Stimulated activated CD4-positive, alpha-beta T cell treated with anti-CD3 and anti-CD28 coated beads, TNF-alpha, amount 100 ng/mL, for 4 hours (primary cell): ENCODE measurements at places on chromosomes 5 and 9.

DNA sequence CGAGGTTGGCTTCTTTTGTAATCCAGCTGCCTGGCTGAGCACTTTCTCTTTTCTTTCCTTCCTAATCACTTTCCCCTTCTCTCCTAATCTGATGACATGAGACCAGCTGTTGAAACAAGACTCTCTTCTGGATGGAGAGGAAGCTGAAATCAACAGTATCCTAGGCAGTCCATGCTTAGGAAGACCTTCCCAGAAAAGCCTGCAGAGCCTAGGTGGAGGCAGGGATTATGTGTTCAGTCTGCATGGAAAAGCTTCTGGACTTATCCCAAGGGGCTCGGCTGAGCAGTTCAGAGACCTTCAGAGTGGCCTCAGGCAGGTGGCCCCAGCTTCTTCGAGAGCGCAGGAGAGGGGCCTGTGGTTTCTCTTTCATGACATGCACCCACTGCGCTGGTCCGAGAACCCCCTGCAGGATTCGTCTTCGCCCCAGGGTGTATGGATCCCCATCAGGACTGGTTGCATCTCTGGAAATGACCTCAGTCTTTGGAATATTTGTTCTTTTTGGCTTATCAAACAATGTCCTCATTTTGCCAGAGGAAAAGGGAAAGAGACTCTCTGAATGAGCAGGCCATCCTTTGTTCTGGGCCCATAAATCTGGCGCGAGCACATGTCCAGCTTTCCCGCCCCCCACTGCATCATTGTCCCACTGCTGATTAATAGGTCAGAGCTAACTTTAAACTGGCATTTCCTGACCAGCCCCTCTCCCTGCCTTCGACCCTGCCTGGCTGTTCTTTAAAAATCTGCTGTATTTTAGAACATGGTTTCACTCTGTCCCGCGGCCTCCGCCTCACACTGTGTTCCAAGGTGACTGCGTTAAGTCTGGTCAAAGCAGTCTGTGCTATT, 177.9 kb upstream of the KLF4 start:
- no peak for DNase-seq

- DNase-seq = no peak
Measured at GRCh38 chr5:76153271-76153670, 70.1 kb downstream of the SV2C start.

GRCh38 chr5:68648944-68649857, 433.6 kb downstream of the PIK3R1 start:
- no peak for DNase-seq

- DNase-seq = no peak
Measured at GRCh38 chr9:121943463-121943862, 149.6 kb downstream of the TTLL11 start.

DNA sequence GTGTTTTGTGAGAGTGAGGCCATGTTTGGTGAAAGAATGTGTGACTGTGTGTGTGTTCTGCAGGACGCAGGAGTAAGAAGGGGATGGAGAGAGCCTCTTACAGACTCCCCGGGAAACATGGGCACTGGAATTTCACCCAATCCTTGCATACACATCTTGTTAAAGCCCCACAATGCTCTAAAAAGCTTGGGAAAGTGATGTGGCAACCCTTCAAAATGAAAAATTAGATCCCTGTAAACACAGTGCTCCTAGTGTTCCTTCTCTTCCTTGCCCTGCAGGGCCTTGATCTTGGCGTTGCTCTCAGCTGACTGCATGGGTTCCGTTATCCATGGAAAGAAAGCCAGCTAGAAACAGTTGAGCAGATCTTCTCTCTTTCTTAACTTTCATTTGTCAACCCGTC, 701.7 kb downstream of the SEMA5A start:
- DNase-seq = no peak

GRCh38 chr5:133109655-133110483, 58.1 kb downstream of the HSPA4 start:
- no peak for DNase-seq
